Peyer's patch (tissue), 4 donors: ENCODE measurements at places on chromosomes 4 and X.

- DNase-seq, result no peak
Observed at GRCh38 chr4:180560896-180561295, 1682.3 kb upstream of the TENM3 start.

- DNase-seq, result peak; percentile 77
Observed at GRCh38 chr4:147370881-147371280, 110.0 kb upstream of the EDNRA start.

DNA sequence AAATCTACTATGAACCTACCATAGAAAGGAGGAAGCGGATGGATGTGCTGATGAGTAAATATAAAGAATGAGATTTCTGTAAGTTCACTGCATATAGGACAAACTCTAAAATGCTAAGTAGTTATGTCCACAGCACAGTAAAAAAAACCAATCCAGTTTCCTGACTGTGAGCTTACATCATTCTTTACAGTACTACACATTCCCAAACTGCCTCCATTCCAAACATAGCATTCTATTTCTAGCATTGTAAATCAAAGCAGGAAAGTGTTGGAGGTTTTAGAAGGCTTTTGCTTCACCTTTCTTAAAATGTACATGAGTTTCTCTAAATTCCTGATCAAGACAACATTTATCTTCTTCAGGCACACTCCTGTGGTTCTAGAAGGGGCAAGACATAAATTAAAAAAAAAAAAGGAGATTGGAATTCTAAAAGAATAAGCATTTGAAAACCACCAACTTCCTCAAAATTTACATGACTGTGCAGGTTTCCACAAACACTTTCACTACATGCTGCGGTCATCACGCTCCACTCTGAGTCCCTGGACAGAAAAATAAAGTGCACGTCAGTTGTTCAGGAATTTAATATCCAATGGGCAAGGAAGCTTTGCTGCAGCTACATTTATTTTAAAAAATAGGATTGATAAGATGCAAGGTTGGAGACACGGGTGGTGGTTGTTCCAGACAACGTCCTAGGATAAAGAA, 297.6 kb upstream of the STS start:
- no peak for DNase-seq

GRCh38 chr4:151143162-151143561, 43.7 kb downstream of the RPS3A start:
- no peak for DNase-seq

DNA sequence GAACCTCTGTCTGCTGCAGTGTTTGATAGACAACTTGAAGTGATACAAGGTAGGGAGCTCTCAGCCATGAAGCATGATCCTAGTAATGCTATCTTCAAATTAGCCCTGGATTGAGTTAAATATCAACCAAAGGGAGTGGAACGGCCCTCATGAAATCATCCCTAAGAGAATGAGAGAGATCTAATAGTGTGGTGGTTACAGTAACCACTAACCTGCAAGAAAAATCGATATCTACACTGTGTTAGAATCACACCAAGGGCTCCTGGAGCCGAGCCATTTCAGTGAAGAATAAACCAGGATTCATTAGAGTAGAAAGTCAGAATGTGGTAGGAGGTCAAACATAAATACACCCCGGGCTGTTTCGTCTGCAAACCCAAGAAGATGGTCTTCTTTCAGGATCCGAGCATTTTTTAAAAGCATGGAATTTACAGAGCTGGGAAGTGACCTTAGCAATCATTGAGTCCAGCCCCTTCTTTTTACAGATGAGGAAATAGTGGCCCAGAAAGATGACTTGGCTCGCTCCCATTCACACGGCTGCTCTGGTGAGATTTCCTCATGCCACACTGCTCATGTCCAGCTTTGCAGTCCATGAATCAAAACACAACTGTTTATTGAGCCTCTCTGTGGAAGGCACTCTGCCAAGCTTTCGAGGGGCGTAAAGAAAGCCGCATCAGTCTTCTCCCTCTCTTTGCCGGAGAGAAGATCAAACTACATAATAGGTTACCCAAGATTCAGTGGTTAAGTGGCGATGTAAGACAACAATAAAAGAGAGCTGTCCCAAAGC, 5.5 kb upstream of the DCTD start:
- no peak for DNase-seq

DNA sequence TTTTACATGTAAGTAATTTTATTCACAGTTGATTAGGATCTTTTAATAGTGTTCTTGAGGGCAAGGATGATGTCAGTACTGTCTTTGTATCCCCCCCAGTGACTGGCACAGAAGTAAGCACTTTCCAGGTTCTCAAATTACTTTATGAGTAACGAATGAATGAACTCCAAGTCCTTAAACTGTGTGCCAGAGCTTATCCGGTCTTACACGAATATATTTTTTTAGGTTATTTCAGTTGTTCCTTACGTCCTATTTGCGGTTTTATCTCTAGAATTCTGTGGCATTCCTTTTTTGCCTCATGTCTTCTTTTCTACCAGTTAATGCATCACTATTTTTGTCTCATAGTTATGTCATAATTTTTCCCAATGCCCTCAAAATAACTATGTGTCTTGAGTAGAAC, 106.9 kb upstream of the MID1IP1 start:
- no peak for DNase-seq

- no peak for DNase-seq
Observed at GRCh38 chr4:108813261-108813660, 50.4 kb upstream of the ETNPPL start.

- DNase-seq, result no peak
Observed at GRCh38 chrX:69137371-69138117, 27.7 kb downstream of the PJA1 start.

GRCh38 chrX:8803326-8803725, 2.1 kb upstream of the FAM9A start:
- DNase-seq, result no peak
